GM04504 (cell line): ENCODE measurements at places on chromosomes 6 and 20.

- no peak for DNase-seq
These were observed 28.1 kb upstream of the ADTRP start for GRCh38 chr6:11806561-11807317.

GRCh38 chr6:37056439-37057127, 51.1 kb downstream of the FGD2 start:
- no peak for DNase-seq

DNA sequence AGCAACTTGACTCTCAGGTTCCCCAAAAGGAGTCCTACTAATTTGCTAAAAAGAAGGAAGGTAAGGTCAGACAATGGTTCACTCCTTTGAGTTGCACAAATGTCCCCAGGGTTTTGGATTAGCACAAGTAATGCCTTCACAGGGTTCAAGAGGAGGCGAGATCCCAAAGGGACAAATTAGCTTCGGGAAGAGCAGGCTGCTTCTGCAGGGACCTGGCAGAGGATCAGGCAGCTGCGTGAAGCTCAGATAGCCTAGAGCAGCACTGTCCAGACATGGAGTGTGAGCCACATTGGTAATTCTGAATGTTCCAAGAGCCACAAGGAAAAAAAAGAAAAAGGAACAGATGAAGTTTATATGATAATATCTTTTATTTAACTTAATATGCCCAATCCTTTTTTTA, 115.4 kb downstream of the CFAP61 start:
- DNase-seq: no peak

- DNase-seq: no peak
These were observed 285.7 kb downstream of the BTBD9 start for GRCh38 chr6:38354037-38354381.

- no peak for DNase-seq
These were observed 522.7 kb upstream of the CDH4 start for GRCh38 chr20:60729135-60729900.
